Type B pancreatic cell (in vitro differentiated cells): ENCODE measurements at places on chromosomes 2 and 18. TPM values are rescaled to one million over a fixed set of nuclear protein-coding genes. Genes with fewer than 3 reads are reported as not detected.
A peak's percentile ranks its signal among the peaks of the same experiment; 100 is the strongest.

- DNase-seq: no peak
Observed at GRCh38 chr2:28941008-28941407, 40.1 kb upstream of the TOGARAM2 start.

- no peak for DNase-seq
Observed at GRCh38 chr2:217316743-217317142, 456.9 kb upstream of the TNP1 start.

The TRAK2 gene
- total RNA-seq: 24.6 and 49.6 TPM in 2 replicates

The SLC5A7 gene
- 0.36 and 2.2 TPM in 2 replicates for total RNA-seq

The SLC8A1 gene
- 21.7 and 42.1 TPM in 2 replicates for total RNA-seq

The CXXC1 gene
- 88.7 and 95.1 TPM in 2 replicates for total RNA-seq

The COBLL1 gene
- total RNA-seq: 28.2 and 32.1 TPM in 2 replicates

The SH3RF3 gene
- total RNA-seq: 2.5 and 13.9 TPM in 2 replicates

The ARMC9 gene
- total RNA-seq: 22.0 and 35.2 TPM in 2 replicates

DNA sequence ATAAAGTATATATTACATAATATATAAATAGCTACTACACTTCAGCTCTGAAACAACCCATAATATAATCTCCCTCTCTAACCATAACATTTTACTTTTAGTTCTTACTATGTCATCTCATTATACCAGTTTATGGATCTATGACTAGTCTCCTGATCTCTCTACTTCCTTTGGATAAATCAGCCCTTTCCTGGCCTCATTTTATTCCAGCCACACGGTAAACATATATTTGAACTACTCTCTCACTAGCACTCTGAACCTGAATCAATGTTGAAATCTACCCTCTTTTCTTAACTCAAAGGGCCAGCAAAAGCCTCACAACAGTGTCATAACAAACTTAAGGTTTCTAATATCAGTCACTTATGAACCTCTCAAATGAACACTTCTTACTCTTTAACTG, 62.6 kb downstream of the BAZ2B start:
- DNase-seq: no peak

GRCh38 chr2:105797298-105797819, 52.6 kb downstream of the NCK2 start:
- DNase-seq: peak; percentile 39

DNA sequence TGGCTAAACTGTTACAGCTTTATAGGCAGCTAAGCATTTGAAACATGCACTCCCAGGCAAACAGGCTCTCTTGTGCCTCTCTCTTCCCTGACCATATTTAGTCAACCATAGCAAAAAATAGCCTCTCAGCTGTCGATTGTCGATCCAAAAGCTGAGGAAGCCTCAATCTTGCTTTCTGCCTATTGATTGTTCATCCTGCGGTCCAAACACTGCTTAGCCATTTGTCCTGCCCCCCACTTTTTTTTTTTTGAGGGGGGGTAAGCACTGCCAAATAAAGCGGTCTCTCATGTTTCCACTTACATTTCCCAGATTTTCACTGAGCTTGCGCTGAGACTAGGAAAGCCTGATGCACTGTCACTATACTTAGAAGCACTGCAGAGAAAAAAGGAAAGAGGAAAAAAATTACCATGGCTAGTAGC, 90.8 kb downstream of the MIB1 start:
- no peak for DNase-seq

GRCh38 chr2:160210599-160211138, 10.6 kb upstream of the ITGB6 start:
- DNase-seq: peak; percentile 75

DNA sequence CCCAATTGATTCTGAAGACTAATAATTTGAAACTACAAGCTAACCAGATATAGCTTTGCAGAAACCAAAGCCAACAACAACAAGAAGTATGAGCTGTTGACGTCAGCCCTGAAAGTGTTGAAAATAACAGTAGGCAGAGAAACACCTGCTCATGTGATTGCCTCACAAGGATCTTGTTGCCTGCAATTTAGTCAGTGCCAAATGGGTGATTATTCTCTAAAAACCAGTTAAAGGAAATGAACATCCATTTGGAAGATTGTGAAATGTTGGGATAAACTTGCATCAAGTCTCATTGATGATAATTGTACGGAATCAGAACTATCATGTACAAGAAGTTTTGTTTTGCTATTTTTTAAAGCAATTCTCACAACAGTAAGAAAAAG, 2.8 kb downstream of the CYTIP start:
- DNase-seq: no peak

The RGPD8 gene
- 5.5 and 10.7 TPM in 2 replicates for total RNA-seq

The HTR2B gene
- total RNA-seq: not detected in 2 replicates

The ALPI gene
- total RNA-seq: 1.5 and 6.5 TPM in 2 replicates

The CABYR gene
- 7.8 and 8.6 TPM in 2 replicates for total RNA-seq

GRCh38 chr2:64112016-64112415, 32.2 kb downstream of the PELI1 start:
- no peak for DNase-seq

DNA sequence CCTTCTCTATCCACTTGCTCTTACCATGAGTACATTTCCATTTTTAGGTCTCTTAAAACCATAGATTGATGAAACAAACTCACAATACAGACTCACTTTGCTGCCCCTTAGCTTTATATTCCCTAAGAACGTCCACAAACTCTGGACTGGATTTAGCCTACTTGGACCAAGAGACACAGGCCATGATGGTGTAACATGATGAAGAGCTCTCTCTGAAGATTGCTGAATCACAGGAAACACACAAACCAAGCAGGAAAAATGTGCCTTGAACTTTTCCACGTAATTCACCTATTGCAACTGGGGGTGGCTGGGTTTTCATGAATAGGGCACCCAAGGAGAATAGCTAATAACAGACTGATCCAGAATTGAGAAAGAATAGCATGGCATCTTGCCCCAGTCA, 201.7 kb upstream of the RBBP8 start:
- no peak for DNase-seq

The GCKR gene
- 0.65 and 2.2 TPM in 2 replicates for total RNA-seq

DNA sequence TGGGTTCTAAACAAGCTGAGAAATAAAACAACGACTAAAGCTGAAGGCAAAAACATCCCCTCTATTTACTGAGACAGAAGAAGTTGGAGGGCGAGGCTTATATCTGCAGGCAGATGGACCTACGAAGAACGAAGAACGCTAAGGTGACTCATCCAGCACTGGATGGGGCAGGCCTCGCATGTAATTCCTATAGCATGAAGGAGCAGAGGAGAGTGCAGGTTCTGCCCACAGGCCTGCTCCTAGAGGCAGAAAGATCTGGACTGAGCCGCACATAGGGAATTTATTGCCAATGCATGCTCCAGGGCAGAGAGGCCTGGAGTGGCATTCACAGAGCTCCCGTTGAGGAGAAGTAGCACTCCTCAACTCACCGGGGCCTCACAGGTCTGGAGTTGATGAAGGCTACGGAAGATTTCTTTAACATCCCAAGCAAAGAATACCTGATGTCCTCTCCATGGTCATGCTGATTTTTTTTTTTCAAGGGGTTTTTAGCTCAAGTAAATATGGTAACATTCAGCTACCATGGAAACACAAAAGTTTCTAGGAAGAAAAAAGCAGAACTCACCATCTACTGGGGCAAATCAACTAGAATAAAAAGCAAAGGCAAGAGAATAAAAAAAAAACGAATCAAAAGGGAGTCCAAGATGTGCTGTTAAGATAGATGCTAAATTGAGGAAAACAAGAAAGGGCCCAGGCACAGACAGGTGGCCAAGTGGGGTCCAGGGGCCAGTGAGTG, 10.4 kb upstream of the METTL21A start:
- DNase-seq: no peak

- DNase-seq: no peak
Observed at GRCh38 chr2:240846873-240847595, 21.6 kb upstream of the AGXT start.

GRCh38 chr18:32237049-32237448, 47.2 kb downstream of the MEP1B start:
- no peak for DNase-seq

GRCh38 chr2:241248897-241249296, 60.4 kb downstream of the ANO7 start:
- no peak for DNase-seq

The LIMS3 gene
- 1.7 and 1.8 TPM in 2 replicates for total RNA-seq

GRCh38 chr2:189594305-189594704, 13.7 kb upstream of the SLC40A1 start:
- no peak for DNase-seq

DNA sequence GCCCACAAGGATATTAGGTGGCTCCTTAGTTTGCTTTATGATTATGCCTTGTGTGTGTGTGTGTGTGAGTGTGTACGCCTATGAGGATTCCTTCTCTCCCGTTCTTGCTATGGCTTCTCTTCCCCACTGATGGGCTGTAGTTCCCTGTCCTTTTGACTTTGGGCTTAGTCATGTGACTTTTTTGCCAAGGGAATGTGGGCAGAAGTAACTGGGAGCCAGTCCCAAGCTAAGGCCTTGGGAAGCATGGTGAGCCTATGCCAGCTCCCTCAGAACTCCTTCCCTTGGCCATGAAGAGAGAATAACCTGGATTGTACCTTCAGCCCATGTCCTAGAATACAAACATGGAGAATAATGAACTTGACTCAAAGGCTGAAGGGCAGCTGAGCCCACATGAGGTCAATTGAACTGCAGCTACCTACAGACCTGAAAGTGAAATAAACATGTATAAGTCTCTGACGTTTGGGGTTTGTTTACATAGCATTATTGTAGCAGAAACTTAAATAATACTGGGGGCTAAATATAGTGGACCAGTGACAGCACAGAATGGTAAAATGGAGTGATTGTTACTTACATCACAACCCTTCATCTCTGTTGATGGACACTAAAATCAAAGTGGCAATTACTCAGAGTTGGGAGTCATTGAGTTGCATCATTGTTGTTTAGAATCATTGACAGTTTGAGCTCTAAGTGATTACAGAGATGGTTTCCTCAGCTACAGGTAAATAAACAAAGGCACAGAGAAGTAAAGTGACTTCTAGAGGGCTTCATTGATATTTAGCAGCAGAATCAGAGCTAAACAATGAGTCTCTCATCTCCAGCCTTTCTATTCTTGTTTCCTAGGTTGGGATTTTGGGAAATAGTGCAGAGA, 15.3 kb upstream of the IL36G start:
- no peak for DNase-seq

DNA sequence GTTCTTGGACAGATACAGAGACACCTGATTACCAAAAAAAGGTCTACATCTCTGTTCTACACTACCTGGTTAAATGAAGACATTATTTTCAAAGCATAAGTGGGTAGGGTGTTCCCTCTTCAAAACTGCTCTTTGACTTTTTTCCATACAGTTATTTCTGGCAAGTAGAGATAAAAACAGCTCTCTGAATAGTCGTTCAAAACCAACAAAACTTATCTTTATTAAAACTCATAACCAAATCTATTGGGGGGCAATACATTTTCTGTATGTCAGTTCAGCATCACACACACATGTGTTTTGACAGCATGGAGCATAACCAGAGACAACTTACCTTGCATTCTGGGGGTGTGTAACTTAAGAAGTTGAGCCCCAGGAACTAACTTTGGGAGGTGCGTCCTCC, 149.0 kb upstream of the EPC2 start:
- no peak for DNase-seq

The HOXD13 gene
- 0.31 and 0.43 TPM in 2 replicates for total RNA-seq

DNA sequence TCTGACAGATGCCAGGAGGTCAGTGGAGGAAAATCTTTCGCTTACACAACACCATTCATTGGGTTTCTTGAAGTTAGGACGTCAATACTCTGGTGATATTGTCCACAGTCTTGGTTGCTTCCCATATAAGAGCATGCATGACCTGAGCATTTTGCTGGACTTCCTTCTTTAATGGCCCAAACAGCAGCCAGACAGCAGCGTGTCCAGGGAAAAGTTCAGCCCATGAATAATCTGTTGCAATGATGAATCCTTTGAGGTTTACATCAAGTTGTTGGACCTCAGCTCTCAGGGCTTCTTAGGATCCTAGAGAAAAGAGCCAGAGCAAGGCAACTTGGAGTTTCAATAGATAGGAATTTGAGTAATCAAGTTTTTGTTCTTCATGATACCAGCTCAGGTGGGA, 155.6 kb upstream of the MGAT5 start:
- DNase-seq: no peak

DNA sequence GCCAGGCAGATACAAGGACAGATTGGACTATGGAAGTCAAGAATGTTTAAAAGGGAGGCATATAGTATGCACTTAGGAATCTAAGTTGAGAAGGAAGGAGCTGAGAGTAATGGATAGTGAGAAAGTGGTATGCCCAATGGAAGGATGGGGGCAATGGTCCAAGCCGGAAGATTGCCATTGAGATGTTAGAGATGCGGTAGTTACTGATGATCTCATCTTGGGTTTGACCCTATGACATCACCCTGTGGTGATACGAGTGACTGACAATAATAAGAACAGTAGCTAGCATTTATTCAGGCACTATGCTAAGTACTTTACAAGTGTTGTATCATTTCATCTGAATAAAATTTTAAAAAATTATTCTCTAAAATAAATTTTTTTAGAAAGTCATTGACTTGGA, 38.5 kb upstream of the ACMSD start:
- no peak for DNase-seq

The COL5A2 gene
- 38.5 and 137 TPM in 2 replicates for total RNA-seq

The KCNG2 gene
- 0.29 TPM in 1 of 2 replicates, not detected in the other for total RNA-seq

The PLCL1 gene
- 2.0 and 4.4 TPM in 2 replicates for total RNA-seq
